Stimulated activated CD8-positive, alpha-beta memory T cell treated with anti-CD3 and anti-CD28 coated beads, Interleukin-7, amount 100 ng/mL, for 24 hours (primary cell): ENCODE measurements at places on chromosomes 2 and 18.

DNA sequence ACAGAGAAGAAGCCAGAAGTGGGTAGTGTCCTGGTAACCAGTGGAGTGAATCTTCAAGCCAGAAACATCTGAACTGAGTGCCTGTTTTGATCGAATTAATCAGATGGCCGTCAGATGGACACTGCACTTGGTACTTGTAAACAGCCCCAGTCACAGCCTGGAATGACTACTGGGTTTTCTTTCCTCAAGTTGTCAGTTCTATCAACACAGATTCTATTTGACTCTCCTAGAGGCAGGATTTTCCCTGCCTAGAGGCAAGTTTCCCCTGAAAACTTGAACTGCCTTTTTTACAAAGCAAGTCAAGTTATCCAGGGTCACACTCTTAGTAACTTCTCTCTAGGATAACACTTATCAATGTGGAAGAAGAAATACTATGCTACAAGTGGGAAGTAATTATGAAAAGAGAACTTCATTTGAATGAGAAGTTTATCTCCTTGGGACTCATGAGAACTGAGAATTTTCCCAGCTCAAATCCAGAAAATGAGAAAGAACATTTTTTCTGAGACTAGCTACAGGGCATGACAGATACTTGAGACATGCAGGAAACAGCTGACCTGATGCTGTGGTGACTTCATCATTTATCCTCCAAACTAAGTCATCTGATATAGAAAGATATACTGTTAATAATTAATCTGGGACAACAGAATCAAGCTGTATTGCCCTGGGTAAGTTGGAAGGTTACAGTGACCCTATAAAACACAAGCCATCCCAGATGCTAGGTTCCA is 36.0 kb downstream of the SULT1C2 start:
- no peak for DNase-seq

GRCh38 chr2:17538844-17539554 is 1.5 kb upstream of the VSNL1 start:
- DNase-seq, result no peak

DNA sequence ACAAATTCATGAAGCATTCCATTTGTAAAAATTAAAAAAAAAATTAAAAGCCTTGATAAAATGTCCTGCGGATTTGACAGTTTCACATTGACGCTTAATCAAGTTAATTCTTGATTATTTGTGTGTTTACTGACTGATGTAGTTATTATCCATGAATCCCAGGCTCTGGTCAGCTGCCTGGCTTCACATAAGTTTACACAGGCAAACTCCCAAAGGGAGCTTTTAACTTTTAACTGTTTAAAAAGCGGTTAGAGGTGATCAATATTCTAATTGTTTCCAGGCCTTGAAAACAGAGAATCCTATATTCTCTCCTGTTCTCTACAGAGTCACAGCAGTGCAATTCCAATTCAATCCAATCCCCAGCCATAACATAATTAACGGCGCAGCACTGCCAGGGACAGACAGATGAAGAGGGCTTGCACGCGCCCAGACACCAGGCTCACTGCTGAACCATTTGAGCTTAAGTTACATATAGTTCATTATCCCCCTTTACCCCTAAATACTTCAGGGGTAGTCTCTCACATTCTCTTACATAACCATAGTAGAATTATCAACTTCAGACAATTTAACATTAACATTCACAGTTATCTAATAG is 47.5 kb downstream of the ATP8B1 start:
- no peak for DNase-seq

DNA sequence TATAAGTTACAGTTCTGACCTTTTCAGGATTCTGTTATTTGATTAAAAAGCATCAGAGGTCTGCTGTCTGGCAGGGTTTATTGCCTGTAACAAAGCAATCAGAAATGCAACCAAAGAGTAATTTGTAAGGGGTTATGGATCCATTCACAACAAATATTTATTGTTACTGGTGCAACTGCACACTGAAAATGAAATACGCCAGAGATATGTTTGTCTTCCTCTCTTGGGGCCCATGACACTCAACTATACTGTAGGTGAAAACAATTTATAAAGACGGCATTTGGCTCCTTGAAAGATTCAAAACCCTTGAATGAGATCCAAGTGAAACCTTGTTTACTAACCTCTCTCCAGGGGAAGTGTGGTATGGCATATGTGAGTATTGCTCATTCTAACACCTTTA is 452.2 kb downstream of the MBD2 start:
- no peak for DNase-seq

- DNase-seq, result no peak
Observed at GRCh38 chr18:61308004-61308403, 25.2 kb upstream of the CDH20 start.

GRCh38 chr18:48186131-48186766 is 222.9 kb downstream of the ZBTB7C start:
- no peak for DNase-seq

DNA sequence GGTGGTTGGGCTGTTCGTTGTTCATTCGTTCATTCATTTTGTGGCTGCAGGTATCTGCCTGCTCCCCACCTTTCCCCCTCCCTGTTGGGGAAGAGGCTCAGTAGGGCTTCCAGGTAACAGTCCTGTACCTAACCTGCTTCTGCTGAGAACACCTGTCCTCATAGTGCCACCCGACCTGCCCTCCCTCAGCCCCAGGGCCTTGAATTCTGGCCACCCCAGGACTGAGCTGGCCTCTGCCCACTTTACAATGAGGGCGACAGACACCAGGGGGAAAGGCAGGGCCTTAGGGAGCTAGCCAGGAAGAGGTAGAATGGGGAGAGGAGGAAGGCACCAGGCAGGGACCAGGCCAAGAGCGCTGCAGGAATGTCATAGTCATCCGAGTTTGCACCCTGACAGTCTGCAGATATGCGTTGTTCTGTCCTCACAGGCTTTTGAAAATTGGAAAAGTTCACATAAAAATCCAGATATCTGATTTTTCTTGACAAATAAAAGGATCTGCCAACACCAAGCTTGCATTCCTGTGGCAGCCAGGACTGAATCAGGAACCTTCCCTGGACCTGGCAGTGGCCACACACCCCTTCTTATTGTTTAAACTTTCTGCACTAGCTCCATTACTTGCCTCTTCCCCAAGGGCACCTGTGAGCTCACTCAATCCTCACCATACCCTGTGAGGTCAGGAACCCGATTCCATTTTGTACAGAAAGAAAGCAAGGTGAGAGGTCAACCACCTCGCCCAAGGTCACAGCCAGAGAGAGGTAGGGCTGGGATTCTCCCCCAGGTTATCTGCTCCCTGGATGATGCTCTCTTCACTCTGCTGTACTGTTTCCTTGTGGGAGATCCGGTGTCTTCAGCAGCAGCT is 35.3 kb upstream of the MRPL33 start:
- DNase-seq, result no peak

DNA sequence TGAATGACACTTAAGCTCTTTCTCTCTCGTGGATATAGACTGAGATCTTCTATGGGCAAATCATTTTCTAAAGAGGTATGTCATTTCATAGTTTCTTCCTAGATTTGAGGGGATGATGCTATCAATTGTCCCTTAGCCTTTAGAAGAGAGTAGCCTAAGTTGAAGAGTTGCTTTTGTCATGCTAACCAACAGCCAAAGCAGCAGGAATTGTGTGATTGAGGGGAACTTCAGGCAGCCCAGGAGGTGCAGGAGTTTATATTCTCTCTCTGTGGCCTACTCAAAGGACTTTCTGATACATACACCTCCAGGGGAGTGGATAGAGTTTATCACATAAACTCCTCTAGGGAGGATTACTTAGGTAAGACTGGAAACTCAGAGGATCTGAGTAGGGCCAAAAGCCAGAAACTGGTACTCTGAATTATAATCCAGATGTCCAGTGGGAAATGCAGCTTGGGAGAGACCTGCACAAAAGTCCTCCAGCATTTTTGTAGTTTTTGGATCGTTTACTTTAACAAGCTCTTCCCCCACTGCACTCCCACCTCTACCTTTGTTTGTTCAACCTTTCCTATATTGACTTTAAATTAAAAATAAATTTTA is 150.7 kb upstream of the CCDC68 start:
- DNase-seq, result no peak

- no peak for DNase-seq
Observed at GRCh38 chr18:59219672-59220163, at the start of gene GRP. Gene GRP, plus strand, starts transcription at chr18:59220158. Its CDS starts 108 bp downstream, at chr18:59220266.

DNA sequence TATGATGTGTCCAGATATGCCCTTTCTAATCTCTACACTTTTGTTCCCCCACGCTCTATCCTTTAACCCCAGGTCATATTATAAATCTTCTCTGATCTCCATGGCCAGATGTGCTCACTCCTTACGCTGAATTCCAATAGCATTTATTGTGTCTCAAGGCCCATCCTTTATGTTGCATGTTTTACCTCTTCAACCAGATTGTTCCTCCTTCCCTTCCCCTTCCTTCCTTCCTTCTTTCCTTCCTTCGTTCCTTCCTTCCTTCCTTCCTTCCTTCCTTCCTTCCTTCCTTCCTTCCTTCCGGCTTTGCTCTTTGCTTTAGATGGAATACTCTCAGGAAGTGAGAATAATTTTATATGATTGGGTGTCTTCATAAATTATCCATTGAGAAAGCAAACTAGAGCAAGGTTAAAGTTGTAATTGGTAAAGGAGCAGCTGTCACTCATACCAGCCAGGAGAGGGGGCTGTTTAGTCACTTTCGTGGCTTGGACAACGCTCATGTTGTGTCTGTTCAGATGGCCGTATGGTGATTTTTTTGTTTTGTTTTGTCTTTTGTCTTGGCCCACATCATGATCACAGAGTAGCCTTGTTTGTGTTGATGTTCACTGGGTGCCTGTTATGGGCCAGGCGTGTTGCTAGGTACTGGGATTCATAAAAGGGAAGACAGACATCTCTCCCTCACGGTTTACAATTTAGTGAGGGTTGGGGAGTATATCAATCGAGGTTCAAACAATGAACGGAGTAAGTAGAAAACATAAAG is 68.0 kb downstream of the DAW1 start:
- no peak for DNase-seq

GRCh38 chr2:96267159-96267971 is 1.3 kb downstream of the CIAO1 start:
- no peak for DNase-seq

GRCh38 chr18:54636217-54636616 is 45.2 kb downstream of the DYNAP start:
- DNase-seq, result no peak

GRCh38 chr2:20400306-20400705 is 46.6 kb upstream of the RHOB start:
- no peak for DNase-seq

- peak; percentile 38 for DNase-seq
Observed at GRCh38 chr2:84946204-84947009, 24.6 kb upstream of the KCMF1 start.

GRCh38 chr2:144550911-144551310 is 31.0 kb upstream of the ZEB2 start:
- no peak for DNase-seq

GRCh38 chr2:38598200-38598990 is 4.3 kb downstream of the HNRNPLL start:
- no peak for DNase-seq

DNA sequence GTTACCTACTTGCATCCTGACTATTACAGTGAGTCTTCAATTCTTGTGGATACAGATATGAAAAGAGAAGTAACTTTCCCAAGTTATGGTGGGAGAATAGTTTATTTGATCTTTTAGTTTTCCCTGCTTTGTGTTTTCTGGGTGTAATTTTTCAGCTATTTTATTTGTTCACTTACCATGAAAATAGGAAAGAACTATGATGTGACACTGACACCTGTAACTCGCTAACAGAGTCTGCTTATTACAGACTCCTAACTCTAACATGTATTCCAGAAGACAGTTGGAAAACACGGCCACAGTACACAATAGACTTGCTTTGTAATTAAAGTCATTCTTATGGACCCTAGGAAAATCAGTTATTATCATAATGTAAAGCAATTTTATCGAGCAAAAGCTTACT is 323.2 kb downstream of the LRRTM1 start:
- no peak for DNase-seq

- no peak for DNase-seq
Observed at GRCh38 chr18:41921770-41922169, 33.3 kb upstream of the PIK3C3 start.

GRCh38 chr18:25080211-25080610 is 271.8 kb downstream of the ZNF521 start:
- DNase-seq, result no peak

GRCh38 chr2:197998702-197999101 is 194.3 kb downstream of the PLCL1 start:
- DNase-seq, result no peak

- DNase-seq, result no peak
Observed at GRCh38 chr2:68767031-68767961, 32.7 kb downstream of the ARHGAP25 start.

GRCh38 chr18:22813648-22814328 is 119.3 kb upstream of the RBBP8 start:
- DNase-seq, result no peak
